ENCODE measurements at places on chromosomes 1 and 21. TPM values are rescaled to one million over a fixed set of nuclear protein-coding genes. Genes with fewer than 3 reads are reported as not detected.

GRCh38 chr1:15937706-15938168 is 38.2 kb downstream of the ZBTB17 start:
- no peak for DNase-seq

DNA sequence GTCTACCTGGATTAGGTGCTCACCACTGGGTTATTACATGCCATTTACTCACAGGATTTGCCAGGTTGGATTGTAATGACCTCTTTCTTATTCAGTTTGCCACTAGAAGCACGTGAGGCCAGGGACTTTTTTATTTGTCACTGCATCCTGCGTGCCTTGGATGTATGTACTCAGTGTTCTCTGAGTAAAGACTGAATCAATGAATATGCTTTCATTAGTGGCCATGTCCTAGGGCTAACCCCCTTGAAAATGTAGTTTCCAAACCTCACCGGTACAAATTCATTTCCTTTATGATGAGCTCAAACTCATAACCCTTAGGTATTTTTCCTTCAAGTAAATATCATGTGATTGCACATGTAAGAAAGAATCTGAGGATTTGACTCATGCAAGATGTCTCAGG is 1.3 kb upstream of the ZP4 start:
- no peak for DNase-seq

- no peak for DNase-seq
These were observed 132.6 kb upstream of the ETV3 start for GRCh38 chr1:157270705-157271274.

Gene DHX9
- 102 TPM for total RNA-seq

Gene OR10J1
- total RNA-seq, result 6.7 TPM

- DNase-seq, result peak; percentile 71
These were observed 3.6 kb upstream of the NFIA start for GRCh38 chr1:61078618-61079295.

Gene KCNC4
- total RNA-seq, result 3.1 TPM

DNA sequence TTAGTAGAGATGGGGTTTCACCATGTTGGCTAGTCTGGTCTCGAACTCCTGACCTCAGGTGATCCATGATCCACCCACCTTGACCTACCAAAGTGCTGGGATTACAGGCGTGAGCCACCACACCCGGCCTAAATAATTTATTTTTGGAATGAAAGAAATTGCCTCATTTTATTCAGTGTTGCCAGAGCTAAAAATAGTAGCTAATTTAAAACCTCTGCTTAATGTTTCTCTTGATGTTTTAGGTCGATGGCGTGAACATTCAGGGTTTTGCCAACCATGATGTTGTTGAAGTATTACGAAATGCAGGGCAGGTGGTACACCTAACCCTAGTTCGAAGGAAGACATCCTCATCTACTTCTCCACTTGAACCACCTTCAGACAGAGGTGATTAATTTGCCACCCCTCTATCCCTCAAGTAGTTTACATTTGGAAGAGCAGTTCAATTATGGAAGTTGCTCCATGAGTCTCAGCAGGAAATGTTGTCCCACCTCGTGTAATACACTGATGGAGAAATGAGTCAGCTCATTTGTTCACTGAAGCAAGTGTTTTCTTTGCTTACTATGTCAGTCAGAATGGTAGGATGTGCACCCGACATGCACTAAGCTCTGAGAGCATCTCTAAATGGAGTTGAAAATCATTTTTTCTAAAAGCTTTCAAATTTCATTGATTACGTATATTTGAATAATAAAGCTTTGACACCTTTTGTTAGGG is 54.9 kb downstream of the PATJ start:
- no peak for DNase-seq

Gene ADAM30
- 1.4 TPM for total RNA-seq

Data from umbilical cord (tissue), 2 donors.